ENCODE measurements at places on chromosomes 3 and 15.
A peak's percentile ranks its signal among the peaks of the same experiment; 100 is the strongest.

- DNase-seq = no peak
These were observed 258.4 kb downstream of the OPA1 start for GRCh38 chr3:193851428-193851847.

DNA sequence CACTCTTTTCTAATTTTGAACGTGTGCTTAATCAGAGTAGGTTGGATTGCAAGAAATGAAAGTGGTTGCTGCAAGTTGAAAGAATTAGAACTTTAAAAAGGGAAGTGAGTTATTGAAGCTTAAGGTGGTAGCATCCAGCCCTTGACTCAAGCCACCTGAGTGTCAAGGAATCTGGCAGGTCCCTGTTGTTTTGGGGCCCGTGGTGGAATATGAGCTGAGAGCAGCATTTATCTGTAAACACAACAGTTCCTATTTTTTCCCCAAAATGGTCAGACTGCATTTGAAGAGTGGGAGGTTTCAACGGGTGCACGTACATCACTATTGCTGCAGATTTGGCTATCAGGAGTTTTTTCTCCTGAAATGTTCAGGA is 1.7 kb downstream of the ITPR1 start:
- DNase-seq = no peak

DNA sequence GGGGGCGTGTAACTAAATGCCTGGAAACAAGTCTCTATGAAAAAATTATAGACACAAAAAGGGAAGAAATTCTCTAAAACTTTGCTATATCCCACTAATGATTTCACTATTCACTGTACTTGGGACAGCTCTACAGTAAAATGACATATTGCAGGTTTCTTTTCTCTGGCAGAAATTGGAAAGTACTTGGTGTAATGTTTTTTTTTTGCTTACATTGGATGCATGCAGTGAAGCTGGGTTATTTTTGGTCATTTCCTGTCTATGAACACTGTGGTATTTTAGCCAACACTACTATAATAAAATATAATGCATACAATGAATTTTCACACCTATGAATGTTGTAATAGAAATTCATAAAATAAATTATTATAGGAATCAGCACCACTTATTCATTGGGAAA is 109.7 kb downstream of the LRRC49 start:
- DNase-seq = no peak

- no peak for DNase-seq
These were observed 3.4 kb downstream of the LINGO1 start for GRCh38 chr15:77629070-77630030.

- DNase-seq = no peak
These were observed 843.9 kb downstream of the TUSC7 start for GRCh38 chr3:117553461-117553860.

DNA sequence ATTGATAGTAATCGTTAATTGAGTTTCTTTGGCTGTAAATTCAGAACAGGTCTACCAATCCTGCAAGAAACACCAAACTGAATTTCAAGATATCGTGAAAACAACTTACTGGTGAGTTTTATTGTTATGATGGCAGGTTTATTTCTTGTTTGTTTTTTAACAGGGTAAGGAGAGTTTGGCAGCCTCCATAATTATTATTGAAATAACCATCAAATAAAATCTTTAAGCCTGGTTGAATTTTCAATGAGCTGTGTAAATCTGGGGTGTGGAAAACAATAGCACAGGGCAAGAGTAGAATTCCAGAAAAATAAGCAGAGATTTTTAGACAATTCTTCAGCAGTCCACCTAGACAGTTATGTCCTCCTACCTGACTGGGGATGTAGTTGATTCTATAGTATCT is 196.5 kb downstream of the MECOM start:
- DNase-seq = no peak

DNA sequence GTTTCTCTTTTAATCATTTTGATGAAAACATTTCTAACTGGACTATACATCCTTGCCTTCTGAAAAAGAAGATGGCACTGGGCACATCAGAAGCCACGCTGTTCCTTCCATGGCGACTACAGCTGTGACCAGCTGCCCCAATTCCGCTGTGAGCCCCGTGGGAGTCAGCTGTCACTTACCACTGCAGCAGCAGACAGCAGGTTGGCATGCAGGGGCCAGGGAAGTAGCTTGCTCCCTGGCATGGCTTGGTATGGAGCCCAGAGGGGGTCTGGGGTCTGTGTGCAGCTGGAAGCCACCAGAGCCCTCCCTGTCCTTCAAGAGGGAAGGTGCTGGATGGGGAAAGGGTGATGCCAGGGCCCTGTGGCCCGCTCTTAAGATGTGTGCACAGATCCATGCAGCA is 4.5 kb upstream of the ZXDC start:
- DNase-seq = no peak

DNA sequence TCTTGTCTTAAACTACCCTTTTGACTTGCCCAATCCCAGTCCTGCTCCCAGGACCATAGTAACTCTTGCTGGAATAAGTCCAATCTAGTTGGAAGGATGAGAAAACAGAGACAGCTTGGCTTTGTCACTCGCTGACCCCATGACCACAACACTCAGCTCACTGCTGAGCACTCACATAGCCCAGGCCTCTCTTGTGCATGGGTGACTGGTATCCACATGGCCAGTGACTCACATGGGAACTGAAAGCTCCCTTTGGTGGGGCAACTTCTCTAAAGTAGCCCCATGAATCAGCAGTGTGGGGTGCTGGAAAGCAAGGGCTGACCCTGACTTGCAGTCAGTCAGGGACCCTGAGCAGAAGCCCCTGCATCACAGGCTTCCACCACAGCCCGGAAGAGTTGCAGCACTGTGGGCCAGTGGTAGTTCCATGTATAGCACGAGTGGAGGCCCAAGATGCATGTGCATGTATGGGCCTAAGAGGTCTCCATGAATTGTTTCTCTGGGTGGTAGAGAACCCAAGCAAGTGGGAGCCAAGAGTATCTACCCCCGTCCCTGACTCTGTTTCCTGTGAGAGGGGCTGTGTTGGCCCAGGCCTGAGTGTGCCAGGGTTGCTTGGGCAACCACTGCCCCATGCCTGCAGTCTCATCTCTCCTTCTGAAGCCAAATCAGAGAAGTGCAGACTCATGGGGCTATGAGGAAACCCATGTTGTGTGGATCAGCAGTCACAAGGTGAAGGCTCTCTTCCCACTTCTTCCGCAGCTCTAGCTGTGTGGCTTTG is 62.1 kb upstream of the XCR1 start:
- no peak for DNase-seq

- no peak for DNase-seq
These were observed 120.7 kb upstream of the WNT7A start for GRCh38 chr3:14000556-14000955.

DNA sequence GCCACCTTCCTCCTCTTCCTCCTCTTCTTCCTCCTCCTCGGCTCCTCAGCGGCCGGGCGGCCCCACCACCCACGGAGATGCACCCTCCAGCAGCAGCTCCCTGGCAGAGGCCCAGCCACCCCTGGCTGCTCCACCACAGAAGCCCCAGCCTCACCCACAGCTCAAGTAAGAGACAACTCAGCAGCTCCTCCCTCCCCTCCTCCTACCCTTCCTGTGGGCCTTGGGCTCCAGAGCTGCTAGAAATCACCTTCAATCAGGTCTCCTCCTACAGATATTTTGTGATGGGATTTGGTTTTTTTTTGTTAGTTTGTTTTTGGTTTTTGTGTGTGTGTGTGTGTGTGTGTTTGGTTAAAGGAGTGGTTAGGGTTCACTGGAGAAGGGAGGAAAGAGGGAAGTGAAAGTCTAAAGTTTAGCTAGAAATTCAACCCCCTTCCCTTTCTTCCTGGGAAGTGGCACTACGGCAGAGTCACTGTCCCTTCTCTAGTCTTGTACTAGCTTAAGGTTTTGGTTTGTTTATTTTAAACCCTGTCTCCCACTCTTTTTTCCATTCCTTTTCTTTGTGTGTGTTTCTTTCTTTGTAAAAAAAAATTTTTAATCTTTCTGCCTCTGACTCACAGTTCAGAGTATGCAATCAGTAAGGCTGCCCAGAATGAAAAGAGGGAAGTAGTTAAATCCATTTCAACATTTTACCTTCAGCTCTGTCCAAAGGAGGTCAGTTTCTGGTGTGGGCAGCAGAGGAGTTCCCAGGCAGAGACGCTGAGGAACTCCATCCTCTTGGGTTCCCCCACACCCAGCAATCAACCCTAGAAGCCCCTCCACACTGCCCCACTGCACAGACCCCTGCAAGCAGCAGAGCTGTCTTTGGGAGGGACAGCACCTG is 29.0 kb upstream of the TIMP4 start:
- no peak for DNase-seq

DNA sequence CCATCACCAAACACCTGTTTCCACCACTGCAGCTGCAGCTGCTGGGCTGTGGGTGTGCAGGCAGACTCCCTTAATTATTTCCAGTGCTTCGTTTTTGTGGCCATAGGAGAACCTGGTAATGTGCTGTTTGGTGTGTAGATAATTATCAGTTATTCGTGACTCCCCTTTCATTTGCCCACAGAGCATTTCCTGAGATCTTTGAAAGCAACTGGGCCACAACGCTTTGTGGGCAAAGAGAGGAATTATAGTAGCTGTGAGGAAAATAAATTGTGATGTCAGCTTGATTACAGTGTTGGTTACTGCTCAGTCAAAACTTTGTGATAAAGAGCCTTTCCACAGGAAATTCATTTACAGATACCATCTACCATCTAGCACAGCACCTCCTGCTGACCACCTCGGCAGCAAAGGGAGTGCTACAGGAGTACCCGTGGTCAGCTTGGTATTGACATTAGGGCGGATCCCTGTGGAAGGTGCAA is 193.3 kb upstream of the SLCO3A1 start:
- no peak for DNase-seq

GRCh38 chr3:78977073-78977472 is 790.7 kb downstream of the ROBO1 start:
- no peak for DNase-seq

- peak; percentile 81 for DNase-seq
These were observed 21.9 kb downstream of the NRROS start for GRCh38 chr3:196661400-196661799.

GRCh38 chr15:70254311-70254869 is 156.7 kb upstream of the TLE3 start:
- DNase-seq = no peak

DNA sequence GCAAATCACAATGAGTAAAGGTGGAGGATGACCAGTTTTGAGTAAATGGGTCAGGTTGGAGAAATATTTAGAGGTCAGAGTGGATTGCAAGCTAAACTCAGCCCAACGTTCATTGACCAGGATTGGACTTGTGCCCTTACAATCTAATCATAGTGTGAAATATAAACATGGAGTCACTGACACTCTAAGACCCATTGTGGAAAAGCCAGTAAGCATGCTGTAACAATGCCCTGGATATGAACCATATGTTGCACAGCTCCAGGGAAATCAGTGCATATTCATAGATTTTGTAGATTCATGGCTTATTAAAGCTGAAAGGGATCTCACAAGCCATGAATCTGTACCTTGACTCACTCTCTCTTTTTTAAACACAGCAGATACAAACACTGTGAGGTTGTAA is 660.2 kb upstream of the LMCD1 start:
- DNase-seq = no peak

- no peak for DNase-seq
These were observed 528 bp downstream of the RBPMS2 start for GRCh38 chr15:64774629-64775493.

GRCh38 chr3:146100180-146100579 is 60.8 kb downstream of the PLOD2 start:
- no peak for DNase-seq

- DNase-seq = no peak
These were observed 88.6 kb upstream of the DAZL start for GRCh38 chr3:16693820-16694219.

DNA sequence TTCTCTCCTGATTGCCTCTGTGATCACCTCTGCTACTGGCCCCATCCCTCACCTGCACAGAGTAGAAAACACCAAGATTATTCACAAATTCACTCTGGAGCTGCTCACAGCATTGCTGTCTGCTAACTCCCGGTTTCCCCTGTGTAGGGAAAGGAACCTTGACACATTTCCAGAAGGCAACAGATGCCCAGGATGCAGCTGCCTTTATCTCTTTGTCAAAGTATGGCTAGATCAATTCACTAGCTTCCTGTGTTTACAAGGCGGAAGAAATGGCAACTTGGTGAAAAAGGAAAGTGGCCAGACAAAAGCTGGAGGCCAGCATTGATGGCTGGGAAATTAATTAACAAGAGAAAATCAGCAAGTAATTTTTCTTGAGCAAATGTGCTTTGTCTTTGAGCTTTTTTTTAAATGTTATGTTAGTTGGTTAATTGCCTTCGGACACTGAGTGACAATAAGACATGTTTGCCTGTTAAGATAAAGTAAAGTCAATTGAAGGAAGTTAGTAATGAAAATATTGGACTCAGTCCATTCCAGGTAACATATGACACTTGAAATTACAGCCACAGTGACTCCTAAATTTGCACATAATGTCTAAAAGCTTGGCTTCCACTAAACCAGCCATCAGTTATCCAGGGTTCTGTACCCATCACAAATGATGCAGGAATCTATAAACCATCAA is 394.6 kb upstream of the IL12A start:
- DNase-seq = no peak

GRCh38 chr15:49751191-49751590 is 130.3 kb downstream of the DTWD1 start:
- DNase-seq = no peak

- no peak for DNase-seq
These were observed 62.5 kb downstream of the TRIM69 start for GRCh38 chr15:44798826-44799225.

- no peak for DNase-seq
These were observed 30.9 kb downstream of the UBE2E1 start for GRCh38 chr3:23836536-23837230.

DNA sequence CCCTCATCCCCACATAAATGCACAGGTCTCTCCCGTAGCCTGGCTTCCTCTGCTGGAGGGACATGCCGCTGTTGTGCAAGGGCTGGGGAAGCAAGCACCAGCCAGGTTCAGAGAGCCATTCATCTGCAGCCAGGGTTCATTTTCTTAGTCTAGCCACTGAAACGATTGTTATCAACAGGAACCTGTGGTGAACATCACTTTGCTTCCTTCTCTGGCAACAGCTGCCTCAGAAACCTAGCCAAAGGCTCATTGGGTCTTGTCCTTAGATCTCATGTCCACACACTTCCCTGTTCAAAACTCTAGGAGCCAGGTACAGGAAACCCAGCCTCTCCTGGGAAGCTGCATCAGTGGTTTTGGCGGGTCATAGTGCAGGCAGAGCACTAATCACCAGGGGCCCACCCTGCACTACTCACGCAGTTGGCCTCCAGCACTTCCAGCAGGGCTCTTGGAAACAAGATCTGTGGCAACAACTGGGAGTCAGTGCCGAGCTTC is 47.0 kb downstream of the OXNAD1 start:
- no peak for DNase-seq

DNA sequence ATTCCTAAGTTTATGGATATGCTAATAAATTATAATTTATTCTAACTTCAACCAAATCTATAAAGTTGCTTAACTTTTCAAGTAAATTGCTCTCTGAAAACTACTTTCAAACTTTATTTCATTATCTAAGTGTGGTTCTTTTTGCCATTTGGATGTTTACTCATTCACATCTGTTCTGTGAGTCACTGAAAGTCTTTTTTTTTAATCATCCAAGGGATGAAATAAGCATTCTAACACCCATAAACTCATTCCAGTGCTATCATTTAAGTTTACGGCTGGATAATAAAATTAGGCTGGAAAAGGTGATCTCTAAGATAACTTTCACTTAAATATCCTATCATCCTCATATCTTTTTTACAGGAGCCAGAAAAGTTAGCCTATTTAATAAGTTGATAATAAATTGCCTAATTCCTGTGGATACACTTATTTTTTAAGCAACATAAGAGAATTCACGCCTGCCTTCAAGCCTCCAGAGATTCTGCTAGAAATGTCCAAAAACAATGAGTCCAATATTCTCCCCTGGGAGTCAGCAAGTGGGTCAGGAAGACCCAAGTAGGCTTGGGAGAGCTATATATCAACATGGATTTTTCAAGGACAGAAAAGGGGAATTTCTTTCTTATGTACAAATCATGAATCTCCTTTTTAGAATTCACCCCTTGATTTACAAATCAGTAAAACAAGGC is 25.8 kb downstream of the SCG3 start:
- DNase-seq = no peak
